ENCODE measurements at places on chromosomes 3 and 15.

GRCh38 chr3:187256051-187256616 lies 35.4 kb downstream of the MASP1 start:
- DNase-seq: no peak

GRCh38 chr3:187456250-187456649 lies 88.1 kb downstream of the RTP4 start:
- no peak for DNase-seq

DNA sequence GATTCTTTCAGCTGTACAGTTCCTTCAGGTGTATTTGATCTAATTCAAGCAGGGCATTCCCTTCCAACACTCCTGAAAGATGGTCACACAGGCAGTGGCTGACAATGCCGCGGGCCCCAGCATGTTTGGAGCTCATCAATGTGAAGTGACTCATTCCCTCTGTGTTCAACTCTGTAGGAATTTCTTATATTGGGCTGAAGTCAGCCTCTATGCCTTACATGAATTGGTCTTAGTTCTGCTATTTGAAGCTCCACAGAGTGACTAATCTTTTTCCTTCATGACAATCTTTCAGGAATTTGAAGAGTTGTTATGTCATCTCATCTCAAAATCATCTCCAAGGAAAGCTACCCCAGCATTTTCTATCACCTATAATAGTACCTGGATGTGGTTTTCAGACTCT lies 142.5 kb upstream of the C2CD4B start:
- DNase-seq: no peak

GRCh38 chr3:25021816-25022215 lies 406.2 kb upstream of the RARB start:
- DNase-seq: no peak

GRCh38 chr3:194755671-194756459 lies 70.2 kb downstream of the FAM43A start:
- DNase-seq: no peak

DNA sequence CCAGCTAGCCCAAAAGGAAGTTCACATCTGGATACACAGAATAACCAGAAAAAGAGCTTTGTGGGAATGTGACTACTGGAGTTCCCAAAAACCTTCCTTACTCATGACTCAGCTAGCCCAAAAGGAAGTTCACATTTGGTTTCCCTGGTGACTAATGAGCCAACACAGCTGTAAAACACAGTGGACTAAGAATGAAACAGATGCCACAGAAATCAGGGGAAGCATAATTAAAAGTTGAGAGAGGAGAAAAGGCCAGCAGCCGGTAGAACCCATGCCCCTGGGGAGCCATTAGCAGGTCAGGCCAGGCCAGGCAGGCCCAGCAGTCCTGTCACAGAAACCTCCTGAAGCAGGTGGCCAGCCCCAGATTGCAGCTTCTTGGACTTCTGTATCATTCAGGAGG lies 130.3 kb downstream of the GHSR start:
- no peak for DNase-seq

Data from stimulated activated CD8-positive, alpha-beta memory T cell treated with anti-CD3 and anti-CD28 coated beads, Interleukin-4, amount 100 ng/mL, for 1 hour (primary cell).